ENCODE measurements at places on chromosomes 4 and X.

DNA sequence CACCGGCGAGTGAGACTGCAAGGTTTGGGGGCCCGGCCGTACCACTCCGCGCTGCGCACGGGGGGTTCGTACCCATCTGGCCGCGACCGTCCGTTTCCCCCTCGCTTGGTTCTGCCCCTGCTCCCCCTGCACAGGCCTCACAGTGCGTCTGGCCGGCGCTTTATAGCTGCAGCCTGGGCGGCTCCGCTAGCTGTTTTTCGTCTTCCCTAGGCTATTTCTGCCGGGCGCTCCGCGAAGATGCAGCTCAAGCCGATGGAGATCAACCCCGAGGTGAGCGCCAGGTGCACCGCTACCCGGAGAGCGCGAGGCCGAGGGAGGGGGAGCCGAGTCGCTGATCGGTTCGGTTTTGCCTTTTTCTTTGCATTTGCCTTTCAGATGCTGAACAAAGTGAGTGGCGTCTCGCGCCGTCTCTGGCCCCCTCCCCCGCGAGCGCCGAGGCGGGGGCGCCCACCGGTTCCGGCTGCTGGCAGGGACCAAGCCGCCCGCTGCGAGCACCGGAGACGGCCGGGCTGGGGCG lies at the start of gene UCHL1:
TSS of gene UCHL1 (plus strand) at position 189 of the 517 bp plus-strand sequence. CDS start at position 238, 49 bp downstream.
- DNase-seq = no peak

GRCh38 chr4:86847571-86847970 lies 1.6 kb downstream of the SLC10A6 start:
- DNase-seq = no peak

GRCh38 chr4:123809864-123810263 lies 413.3 kb downstream of the SPRY1 start:
- DNase-seq = no peak

DNA sequence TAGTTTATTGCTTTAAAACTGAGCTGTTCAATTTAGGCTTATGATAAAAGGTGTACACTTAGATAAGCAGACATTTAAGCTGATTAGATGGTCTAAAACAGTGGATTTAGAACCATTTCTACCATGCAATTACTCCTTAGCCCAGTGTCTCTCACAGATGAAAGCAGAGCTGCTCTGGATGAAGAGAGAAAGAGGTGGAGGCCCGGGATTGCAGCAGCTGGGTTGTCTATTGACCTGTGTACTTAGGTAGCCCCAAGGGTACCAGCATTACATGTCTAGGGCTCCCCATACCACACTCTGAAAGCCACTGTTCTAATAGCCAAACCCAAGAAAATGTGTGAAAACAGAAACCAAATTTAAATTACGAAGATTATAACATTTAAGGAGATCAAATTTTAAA lies 86.0 kb upstream of the GIMD1 start:
- DNase-seq = no peak

GRCh38 chr4:5797866-5798265 lies 86.9 kb downstream of the EVC start:
- DNase-seq = no peak

DNA sequence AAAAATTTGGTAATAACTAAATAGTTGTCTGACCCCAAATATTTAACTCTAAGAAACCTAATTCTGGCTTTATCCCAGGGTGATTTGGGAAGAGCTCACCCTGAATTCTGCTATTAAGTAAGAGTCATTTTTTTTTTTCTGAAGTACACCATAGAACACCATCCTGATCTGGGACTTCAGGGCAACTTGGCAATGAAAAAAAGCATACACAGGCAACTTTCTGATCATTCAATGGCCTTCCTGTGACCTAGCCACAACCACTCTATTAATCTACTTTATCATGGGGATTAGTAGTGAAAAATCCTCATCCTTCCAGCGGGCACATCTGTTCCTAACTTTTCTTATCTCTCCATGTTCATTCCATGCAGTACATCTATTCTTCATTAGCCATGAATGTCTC lies 333.2 kb upstream of the MAD2L1 start:
- no peak for DNase-seq

GRCh38 chr4:88308587-88308986 lies 24.2 kb upstream of the PPM1K start:
- DNase-seq = no peak

DNA sequence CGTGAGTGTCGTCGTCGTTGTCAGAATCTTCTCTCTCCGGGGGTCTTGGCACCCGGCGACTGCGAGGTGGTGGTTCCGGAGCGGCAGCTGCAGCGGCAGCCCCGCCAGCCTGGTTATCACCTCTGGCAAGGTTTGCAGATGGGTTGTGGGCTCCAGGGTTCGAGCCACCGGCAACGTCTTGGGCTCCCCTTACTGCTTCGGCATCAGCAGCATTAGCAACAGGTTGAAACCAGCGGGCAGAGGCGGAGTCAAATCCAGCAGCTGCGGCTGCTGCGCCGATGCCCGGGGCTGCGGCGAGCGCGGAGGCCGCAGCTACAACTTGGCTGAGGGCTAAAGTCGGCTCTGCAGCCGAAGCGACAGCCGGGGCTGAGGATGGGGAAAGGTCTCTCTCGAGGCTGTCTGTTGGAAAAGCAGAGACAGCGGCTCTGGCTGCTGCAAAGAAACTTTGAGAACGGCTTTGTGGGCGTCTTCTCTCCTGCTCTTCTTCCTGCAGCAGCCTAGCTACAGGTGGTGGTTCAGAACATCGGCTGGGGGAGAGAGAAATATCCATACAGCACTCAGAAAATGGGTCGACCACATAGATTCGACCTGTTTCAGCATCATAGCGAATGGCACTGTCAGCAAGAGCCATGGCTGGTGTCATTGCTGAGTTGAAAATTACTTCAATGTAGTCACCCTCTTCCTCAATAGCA lies 3.6 kb downstream of the IRS4 start:
- DNase-seq = no peak

DNA sequence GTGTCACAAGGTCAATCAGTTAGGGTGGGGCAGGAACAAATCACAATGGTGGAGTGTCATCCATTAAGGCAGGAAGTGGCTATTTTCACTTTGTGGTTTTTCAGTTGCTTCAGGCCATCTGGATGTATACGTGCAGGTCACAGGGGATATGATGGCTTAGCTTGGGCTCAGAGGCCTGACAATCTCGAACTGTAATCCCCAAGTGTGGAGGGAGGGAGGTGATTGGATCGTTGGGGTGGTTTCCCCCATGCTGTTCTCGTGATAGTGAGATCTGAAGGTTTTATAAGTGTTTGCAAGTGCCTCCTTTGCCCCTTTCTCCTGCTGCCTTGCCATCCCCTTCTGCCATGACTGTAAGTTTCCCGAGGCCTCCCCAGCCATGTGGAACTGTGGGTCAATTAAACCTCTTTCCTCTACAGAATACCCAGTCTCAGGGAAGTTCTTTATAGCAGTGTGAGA lies 36.7 kb upstream of the STS start:
- DNase-seq = no peak

GRCh38 chrX:5632061-5632614 lies 596.5 kb downstream of the NLGN4X start:
- no peak for DNase-seq

GRCh38 chr4:21795091-21795490 lies 153.5 kb downstream of the KCNIP4 start:
- no peak for DNase-seq

GRCh38 chr4:69617083-69617694 lies 22.3 kb downstream of the UGT2A2 start:
- no peak for DNase-seq

GRCh38 chr4:158102904-158103303 lies 69.9 kb downstream of the GASK1B start:
- no peak for DNase-seq

DNA sequence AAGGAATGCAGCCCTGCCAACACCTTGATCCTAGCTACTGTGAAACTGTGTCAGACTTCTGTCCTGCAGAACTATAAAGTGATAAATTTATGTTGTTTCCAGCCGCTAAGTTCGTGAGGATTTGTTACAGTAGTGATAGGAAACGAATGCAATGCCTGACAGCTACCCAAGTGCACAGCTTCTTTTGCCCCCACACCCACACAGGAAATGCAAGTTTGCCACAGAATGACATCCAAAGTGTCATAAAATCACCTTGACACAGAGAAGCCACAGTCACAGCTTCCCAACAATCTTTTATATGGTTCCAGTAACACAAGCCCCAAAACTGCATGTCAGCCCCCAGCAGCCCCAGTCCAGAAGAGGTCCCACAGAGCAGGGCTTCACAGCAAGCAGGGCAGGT lies 216.9 kb upstream of the S100G start:
- no peak for DNase-seq

GRCh38 chr4:168659741-168660465 lies 163.1 kb downstream of the PALLD start:
- no peak for DNase-seq

DNA sequence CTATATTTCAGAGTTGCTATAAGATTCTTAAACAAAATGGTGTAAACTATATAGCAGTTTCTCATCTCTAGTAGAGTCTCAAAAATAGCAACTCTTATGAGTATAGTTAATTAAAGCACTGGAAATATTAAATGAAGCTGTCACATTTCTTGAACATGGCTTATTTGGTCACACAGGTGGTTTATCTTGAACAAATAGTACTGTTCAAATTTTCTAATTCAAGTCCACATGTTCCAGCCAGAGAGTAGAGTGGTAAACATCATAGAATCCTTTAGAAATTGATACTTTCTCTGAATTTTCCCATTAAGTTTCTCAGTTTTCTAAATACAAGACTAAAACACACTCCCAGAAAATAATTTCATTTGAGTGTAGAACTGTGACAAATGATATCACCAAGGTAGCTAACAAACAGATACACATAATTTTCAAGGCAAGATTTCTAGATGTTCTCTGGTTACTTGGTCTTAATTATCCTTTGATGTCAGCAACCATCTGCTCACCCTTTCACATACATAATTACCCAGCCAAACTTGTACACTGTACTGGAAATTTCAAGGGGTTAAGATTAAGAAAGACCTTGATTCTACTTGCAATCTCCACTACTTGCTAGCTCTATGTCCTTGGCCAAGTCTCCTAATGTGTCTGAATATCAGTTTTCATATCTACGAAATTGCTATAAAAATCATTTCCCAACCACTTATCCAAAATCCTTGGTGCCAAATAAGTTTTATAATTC lies 24.3 kb upstream of the PAK3 start:
- no peak for DNase-seq

DNA sequence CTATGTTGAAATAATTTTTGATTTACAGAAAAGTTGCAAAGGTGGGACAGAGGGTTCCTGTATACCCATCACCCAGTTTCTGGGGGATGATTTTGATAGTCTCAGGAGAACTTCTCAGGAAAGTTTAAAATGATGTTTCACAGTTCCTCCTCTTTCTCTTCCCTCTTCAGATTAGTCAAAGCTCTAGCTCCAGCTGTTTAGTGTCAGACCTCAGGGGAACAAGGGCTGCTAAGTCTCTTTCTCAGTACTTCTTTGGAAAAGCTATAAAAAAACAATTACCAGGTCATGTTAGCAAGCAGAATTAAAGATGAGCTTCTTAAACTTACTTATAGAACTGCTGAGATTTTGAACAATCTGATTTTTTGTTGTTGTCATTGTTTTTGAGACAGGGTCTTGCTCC lies 12.2 kb downstream of the IL13RA1 start:
- no peak for DNase-seq

- DNase-seq = no peak
These were observed 56.0 kb downstream of the UGT8 start for GRCh38 chr4:114654592-114654991.

DNA sequence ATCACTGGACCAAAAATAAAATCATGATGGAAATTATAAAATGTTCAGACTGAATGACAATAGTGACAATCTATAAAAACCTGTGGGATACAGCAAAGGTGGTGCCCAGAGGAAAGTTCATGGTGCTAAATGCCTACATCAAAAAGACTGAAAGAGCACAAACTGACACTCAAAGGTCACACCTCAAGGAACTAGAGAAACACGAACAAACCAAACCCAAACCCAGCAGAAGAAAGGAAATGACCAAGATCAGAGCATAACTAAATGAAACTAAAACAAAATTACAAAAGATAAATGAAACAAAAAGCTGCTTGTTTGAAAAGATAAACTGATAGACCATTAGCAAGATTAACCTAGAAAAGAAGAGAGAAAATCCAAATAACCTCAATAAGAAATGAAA lies 78.7 kb downstream of the ANAPC10 start:
- DNase-seq = no peak

DNA sequence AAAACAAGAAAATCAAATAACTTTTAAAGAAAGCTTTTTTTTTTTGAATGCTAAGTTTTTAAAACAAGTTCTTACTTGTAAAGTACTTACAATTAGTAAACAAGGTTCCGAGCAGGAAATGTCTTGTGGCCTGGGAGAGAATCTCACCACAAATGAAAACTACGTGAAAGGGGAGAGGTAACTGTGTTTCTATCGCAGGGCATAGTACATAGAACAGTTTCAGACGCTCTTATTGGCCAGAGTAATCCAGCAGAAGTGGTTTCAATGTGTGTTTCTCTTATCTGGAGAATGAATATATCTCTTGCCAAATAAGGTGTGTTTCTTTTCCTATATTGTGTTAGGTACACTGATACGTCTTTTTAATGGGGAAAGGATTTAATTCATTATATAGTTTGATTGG lies at the start of gene PLAC8:
TSS of gene PLAC8 (minus strand) at position 154 of the 400 bp plus-strand sequence. CDS start 6,808 bp downstream, outside the sequence.
- DNase-seq = no peak

GRCh38 chr4:189835505-189835904 lies 105.2 kb upstream of the FRG1 start:
- DNase-seq = no peak

GRCh38 chr4:147786031-147786430 lies 54.1 kb downstream of the ARHGAP10 start:
- DNase-seq = no peak

DNA sequence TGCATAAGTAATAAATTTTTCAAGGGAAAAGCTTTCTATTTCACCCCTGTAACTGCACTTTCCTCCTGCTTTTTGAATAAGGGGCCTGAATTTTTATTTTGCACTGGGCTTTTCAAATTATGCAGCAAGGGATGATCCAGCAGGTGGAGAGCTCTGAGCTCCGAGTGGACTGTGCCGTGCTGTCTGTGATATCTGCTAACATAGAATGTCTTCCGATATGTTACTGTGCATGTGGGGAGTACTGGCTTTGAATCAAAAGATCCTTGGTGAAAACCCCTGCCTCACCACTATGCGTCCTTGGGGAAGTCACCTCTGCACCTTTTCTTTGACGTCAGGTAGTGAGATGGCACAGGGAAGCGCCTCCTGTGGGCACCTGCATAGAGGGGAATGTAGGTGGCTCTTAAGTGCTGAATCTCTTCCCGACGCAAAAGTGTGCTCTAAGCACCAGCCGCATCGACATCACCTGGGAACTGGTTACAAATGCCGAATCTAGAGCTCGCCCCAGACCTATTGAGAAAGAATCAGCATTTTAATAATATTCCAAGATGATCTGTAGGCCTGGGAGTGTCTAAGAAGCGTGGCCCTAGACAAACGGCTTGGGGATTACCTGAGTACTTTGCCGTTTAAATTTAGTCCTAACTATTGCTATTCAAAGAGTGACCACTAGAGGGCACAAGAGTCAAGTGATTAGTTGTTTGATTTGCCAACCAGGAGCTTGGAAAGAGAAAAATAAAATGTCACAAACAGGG lies 19.2 kb upstream of the WFS1 start:
- DNase-seq = no peak
